ENCODE measurements at places on chromosomes 7 and 10. TPM values are rescaled to one million over a fixed set of nuclear protein-coding genes. Genes with fewer than 3 reads are reported as not detected.

SPACDR gene
- not detected for total RNA-seq

SCART1 gene
- total RNA-seq, result 0.35 TPM

TMEM196 gene
- total RNA-seq, result not detected

VAX1 gene
- total RNA-seq, result not detected

FGL2 gene
- total RNA-seq, result 1.9 TPM

GRCh38 chr7:46156853-46157252 lies 235.8 kb upstream of the IGFBP3 start:
- H3K4me3 ChIP-seq, result no peak overlapping the region
- no peak overlapping the region for H3K27ac ChIP-seq
- no peaks in the 10 kb centered on the region for H3K4me1 ChIP-seq
- DNase-seq, result no peak
- H3K36me3 ChIP-seq, result no peaks in the 10 kb centered on the region
- no peaks in the 10 kb centered on the region for H3K27me3 ChIP-seq

DNA sequence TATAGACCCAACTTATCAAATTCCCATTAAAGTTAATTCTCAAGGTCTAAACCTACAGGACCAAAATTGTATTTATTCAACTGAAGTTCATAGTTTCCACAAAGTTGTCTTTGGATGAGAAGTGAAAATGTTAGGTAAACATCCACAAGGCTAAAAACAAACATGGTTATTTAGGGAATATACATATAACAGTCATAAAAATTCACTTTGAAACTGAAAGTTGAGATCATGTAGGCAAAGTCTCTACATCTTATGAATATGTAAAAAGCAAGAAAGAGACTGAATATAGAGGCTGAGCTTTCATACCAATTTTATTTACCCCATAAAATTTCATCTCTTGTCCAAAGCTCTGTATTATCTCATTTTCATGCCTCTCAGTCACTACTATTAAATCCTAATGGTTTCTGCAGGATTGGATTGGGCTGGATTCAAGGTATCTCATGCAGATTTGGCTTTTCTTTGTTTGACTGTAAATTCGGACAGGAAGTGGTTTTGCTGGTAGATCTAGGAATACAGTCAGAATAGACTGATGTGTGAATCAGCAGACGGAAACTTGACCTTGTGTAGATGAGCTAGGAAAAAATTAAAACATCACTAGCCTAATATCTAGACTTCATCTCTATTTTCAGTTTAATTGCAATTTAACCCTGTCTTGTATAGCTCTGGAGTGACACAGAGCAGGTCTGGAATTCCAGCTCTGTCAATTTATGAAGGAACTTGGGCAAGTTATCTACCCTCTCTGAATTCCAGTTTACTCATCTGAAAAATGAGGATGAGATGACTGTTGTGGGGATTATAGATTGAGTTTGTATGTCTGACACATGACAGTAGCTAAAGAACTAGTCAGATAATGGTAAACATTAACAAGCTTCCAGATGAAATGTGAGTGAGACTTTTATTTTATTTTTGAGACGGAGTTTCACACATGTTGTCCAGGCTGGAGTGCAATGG lies 27.3 kb upstream of the SKAP2 start:
- no peaks in the 10 kb centered on the region for H3K27me3 ChIP-seq
- no peaks in the 10 kb centered on the region for H3K36me3 ChIP-seq
- no peaks in the 10 kb centered on the region for H3K4me1 ChIP-seq
- no peak overlapping the region for H3K27ac ChIP-seq
- no peak overlapping the region for H3K4me3 ChIP-seq
- DNase-seq, result no peak

DNA sequence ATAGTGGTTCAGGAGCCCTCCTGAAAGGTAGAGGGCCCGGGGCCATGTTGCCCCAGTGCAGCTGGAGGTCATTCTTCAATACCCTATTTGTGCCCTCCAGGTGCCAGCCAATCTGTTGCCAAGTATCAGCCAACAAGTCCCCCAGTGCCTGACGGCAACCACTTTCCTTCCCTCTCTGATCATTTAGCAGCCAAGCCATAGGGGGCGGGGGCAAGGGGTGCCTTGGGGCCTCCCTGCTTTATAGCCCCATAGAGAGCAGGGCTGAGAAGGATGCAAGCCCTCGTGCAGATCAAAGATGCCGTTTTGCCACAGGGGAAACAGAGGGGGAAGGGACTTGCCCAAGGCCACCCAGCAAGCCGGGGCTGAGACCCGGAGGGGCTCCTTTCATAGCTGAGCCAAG lies 149.0 kb upstream of the CHST15 start:
- no peak overlapping the region for H3K4me3 ChIP-seq
- no peaks in the 10 kb centered on the region for H3K36me3 ChIP-seq
- no peaks in the 10 kb centered on the region for H3K27me3 ChIP-seq
- no peaks in the 10 kb centered on the region for H3K4me1 ChIP-seq
